Epithelial cell of proximal tubule (primary cell): ENCODE measurements at places on chromosomes 3 and 15. TPM values are rescaled to one million over a fixed set of nuclear protein-coding genes. Genes with fewer than 3 reads are reported as not detected.

- DNase-seq: no peak
Observed at GRCh38 chr15:53218666-53219580, 428.8 kb upstream of the ONECUT1 start.

GRCh38 chr3:114067804-114068203 is 11.3 kb downstream of the QTRT2 start:
- DNase-seq: no peak

- no peak for DNase-seq
Observed at GRCh38 chr3:58062472-58062871, 54.2 kb downstream of the FLNB start.

- DNase-seq: no peak
Observed at GRCh38 chr3:52171514-52172261, 17.5 kb upstream of the POC1A start.

GRCh38 chr3:9875448-9875847 is 4.6 kb downstream of the CIDEC start:
- no peak for DNase-seq

DNA sequence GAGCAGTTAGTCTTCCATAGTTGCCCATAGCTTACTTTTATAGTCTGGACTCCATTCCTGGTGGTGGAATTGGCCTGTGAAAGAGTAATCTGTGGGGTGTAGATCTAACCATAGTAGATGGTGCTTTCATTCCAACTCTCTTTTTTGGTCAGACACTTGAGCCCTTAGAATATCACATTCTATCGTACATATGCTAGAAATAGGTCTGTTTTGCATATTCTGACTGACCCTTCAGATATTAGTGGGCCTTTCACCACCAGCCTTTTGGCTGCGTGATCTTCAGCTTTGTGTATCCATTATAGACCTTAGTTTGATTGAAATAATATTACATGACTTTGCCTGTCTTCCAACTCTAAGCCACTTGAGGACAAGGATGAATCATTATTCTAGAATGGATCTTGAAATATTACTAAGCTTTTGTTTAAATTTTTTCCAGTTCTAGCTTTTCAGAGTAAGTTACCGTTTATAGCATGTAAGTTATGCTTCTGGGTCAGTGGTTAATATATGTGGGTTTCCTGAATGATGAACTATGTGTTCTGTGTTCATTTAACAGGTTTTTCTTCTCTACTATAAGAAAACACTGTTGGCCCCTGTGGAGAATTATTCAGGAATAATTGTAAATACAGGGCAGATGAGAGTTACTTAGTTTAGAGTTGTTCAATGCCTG is 8.7 kb downstream of the RAB7A start:
- no peak for DNase-seq

SERPINI2 gene
- not detected in 2 replicates for total RNA-seq

LRRIQ4 gene
- 0.07 TPM in 1 of 2 replicates, not detected in the other for total RNA-seq

DNA sequence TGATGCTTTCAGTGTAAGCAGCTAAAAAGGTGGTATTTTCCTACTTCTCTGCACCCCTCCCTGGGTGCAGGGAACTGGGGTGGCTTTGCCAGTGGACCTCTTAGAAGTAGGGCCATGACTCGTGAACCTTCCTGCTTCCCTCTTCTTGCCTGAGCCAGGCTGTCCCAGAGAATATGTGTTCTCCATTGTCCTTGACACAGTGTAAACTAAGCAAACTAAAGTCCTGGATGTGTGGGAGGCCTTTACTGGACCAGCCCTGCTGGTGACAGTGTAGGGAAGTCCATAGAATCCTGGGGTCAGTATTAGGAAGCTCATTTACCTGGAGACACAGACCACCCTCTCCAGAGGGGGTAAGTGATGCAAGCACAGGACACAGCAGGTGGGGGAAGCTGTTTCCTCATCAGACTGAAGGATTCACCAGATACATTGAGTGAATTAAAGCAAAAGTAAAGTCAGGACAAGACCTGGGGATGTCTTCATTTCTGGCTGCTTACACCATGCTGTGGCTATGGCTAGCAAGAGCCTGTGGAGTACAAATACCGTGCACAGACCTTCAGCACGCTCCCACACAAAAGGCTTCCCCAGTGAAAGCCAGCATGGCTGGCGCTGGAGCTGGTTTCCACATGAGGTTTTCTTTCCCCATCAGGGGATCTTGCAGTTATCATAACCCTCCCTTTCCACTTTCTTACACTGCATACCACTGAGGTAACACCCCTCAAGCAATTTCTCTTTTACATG is 64.8 kb upstream of the LPP start:
- no peak for DNase-seq

SOX14 gene
- total RNA-seq: not detected in 2 replicates

SAMMSON gene
- not detected in 2 replicates for total RNA-seq

DNA sequence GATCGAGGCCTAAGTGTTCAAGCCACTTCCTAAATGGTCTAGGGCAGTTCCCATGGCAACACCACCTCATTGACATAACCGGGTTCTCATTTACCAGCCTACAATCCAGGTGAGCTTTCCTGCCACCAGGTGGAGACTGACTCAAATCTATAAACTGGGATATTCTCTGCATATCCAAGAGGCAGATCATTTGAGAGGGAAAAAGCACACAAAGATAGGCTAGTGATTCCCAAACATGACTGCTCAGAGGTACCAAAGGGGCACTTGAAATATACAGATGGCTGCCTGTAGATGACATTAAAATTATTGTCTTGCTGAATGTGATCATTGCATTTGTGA is 141.3 kb upstream of the PROK2 start:
- no peak for DNase-seq
